Heart right ventricle (tissue), 16 donors: ENCODE measurements at places on chromosomes 16 and 17. TPM values are rescaled to one million over a fixed set of nuclear protein-coding genes. Genes with fewer than 3 reads are reported as not detected.

Gene TBC1D3G
- total RNA-seq = not detected

Gene IGSF6
- total RNA-seq = 2.0 TPM

Gene MYH1
- not detected for total RNA-seq

Gene CCDC144A
- total RNA-seq = 0.25 TPM

Gene NPW
- total RNA-seq = not detected

DNA sequence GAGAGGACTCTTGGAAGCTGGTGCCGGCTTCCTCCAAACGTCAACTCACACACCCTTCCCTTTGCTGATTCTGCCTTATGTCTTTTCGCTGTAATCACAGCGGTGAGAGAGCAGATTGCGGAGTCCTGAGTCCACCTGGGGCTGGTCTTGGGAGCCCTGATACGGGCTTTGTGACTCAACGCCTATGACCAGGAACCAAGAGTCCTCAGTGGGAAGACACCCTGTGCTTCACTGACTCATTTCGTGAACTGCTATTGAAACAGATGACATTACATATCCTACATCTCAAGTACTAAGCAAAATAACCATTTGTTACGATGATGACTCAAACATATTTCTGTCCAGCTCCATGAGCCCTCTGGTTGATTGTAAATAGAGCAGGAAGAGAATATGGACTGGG is 90.7 kb upstream of the CREBBP start:
- peaks cover 30% of the 10 kb centered on the region for H3K36me3 ChIP-seq
- no peaks in the 10 kb centered on the region for H3K27me3 ChIP-seq
- H3K4me1 ChIP-seq = peaks cover 7% of the 10 kb centered on the region
- DNase-seq = no peak
